ENCODE measurements at places on chromosomes 16 and 17.
A peak's percentile ranks its signal among the peaks of the same experiment; 100 is the strongest.

DNA sequence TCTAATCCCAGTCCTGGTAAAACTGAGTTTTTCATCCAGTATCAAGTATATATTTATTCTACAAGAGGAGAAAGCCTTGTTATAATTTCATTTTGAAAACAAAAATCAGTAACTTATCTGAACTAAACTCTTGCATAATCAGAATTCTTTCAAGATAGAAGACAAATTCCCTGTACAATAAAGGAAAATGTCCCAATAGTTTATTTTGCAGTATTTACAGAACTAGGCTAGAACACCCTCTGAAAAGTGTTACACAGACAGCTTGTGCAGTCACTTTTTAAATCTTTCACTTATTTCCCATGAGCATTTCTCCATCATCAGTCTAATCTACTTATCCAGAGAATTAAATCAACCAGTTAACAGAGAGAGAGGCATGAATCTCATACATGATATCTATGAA, 48.5 kb downstream of the SPOP start:
- DNase-seq = no peak

- no peak for DNase-seq
Observed at GRCh38 chr17:82179946-82180475, 32.6 kb downstream of the CCDC57 start.

DNA sequence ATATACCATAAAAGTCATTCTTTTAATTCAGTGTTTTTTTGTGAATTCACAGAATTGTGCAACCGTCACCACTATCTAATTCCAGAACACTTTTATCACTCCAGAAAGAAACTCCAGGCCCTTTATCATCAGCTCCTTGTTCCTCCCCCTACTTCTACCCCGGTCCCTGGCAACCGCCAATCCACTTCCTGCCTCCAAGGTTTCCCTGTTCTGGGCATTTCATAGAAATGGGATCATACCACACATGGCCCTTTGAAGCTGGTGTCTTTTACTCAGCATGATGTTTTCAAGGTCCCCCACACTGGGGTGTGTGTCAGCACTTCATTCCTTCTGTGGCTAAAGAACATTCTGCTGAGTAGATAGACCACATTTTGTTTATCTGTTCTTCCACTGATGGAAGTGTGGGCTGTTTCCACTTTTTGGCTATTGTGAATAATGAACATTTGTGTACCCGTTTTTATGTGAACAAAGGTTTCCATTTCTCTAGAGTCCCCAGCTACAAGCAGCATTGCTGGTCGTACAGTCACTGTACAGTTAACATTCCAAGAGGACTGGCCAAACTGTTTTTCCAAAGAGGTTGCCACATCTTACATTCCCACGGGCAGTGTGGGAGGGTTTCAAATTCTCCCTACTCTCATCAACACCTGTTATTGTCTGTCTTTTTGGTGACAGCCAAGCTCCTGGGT, 75.8 kb upstream of the ZNF469 start:
- no peak for DNase-seq

GRCh38 chr16:55136356-55137150, 187.4 kb upstream of the IRX6 start:
- no peak for DNase-seq

- DNase-seq = no peak
Observed at GRCh38 chr16:66554495-66554894, 2.1 kb downstream of the CKLF start.

GRCh38 chr17:7329997-7330637, 982 bp upstream of the NEURL4 start:
- no peak for DNase-seq

DNA sequence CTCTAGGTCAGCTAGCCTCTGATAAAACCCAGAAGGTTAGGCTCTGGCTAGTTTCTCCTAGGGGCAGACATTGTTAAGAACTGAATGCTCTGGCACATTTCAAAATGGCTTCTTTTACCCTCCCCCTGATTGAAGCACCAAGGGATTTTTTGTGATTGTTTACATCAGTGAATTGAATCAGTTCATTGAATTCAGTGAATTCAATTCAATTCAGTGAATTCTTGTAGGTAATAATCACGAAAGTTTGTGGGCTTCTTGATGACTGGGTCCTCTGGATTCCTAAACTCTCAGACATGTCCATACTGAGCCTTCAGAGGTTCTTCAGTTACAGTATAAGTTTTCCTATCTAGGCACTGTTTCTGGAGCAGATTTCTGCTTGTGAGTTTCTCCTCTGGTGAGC, 135.2 kb upstream of the ELAC2 start:
- no peak for DNase-seq

- DNase-seq = peak; percentile 83
Observed at GRCh38 chr16:88773812-88774291, 11.2 kb downstream of the PIEZO1 start.

DNA sequence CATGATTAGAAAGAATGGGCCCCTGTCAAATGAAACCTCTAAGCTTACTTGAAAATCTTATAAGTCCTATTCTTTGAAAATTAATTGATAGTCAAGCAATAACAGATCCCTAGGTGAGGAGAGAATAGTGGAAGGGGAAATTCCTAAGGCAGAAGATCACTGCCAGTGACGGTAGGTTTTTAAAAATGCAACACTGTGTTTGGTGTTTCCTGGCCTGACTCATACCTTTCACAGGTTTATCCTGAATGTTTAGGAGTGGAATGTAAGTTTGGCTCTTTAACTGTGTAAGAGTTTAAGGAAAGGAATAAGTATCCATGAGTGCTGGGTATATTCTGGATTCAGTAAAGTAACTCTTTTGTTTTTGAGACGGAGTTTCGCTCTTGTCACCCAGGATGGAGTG, 23.8 kb downstream of the HAPSTR1 start:
- DNase-seq = no peak

DNA sequence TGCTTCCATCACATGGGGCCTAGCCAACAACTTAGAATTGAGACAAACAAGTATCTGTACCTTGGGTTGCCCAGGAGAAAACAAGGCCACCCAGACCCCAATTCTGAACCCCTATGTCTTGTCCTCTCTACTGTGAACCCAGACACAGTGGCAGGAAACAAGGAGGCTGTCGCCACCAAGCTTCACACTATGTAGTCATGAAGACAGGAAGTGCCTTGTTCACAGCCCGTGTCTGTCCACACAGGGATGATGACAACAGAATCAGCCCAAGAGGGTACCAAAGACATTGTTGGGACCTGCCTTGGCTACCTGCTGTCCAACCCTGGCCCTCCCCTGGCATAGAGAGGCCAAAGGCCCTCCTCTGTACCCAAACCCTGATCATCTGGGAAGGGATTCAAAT, 84.8 kb downstream of the CDYL2 start:
- no peak for DNase-seq

DNA sequence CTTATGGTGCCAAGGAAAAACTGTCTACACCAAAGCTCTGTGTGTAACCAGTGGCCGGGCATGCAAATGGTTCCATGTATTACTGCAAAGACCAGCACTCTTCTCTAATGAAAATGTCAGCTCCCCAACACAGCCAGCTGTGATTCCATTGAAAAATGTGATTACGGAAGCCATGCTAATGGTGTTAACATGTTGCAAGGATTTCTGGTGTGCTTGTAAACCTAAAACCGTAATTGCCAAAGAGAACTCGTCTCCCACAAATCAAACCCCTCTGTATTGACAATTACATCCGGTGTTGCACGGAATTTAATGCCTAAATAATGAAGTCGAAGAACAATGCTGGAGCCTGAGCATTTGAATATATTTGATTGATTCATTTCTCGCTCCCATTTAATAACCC, 351.7 kb downstream of the NPIPA8 start:
- DNase-seq = no peak

- DNase-seq = no peak
Observed at GRCh38 chr16:46904471-46904870, 20.3 kb downstream of the GPT2 start.

DNA sequence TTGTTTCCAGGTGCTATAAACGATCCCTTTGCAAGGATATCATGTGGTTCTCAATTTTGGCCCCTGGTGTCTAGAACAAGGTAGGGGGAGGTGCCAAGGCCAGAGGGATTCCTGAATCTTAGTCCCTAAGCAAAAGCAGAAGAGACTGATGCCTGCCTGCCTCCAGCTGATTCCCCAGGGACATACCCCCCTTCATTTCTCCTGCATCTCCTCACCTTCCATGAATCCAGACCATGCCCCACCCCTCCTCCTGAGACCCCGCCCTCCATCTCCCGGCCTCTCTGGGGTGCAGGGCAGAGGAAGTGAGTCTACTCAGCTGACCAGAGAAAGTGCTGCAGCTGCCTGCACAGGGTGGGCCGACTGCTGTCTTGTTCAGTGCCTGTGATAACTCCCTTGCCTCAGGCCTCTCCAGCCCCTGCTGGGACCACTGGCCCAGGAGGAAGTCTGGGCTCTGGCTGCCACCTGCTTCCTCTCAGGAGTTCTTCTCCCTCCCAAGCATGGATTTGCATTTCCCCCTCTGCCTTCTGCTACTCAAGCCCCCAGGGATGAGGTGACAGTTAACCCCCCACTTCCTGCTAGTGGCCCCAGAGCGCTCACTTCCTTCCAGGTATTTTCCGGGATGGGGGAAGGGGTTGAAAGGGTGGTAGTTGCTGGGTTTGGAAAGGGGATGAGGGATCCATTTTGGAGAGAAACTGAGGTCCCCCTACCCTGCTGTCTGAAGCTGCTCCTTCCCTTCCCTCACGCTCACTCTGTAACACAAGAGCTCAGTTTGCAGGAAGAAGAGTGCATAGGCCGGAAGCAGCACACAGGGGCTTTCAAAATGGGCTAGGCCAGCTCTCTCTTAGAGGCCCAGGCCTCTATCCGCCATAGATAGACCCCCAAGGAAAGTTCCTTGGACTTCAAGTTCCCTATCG, 10.5 kb upstream of the TSPOAP1 start:
- peak; percentile 57 for DNase-seq

DNA sequence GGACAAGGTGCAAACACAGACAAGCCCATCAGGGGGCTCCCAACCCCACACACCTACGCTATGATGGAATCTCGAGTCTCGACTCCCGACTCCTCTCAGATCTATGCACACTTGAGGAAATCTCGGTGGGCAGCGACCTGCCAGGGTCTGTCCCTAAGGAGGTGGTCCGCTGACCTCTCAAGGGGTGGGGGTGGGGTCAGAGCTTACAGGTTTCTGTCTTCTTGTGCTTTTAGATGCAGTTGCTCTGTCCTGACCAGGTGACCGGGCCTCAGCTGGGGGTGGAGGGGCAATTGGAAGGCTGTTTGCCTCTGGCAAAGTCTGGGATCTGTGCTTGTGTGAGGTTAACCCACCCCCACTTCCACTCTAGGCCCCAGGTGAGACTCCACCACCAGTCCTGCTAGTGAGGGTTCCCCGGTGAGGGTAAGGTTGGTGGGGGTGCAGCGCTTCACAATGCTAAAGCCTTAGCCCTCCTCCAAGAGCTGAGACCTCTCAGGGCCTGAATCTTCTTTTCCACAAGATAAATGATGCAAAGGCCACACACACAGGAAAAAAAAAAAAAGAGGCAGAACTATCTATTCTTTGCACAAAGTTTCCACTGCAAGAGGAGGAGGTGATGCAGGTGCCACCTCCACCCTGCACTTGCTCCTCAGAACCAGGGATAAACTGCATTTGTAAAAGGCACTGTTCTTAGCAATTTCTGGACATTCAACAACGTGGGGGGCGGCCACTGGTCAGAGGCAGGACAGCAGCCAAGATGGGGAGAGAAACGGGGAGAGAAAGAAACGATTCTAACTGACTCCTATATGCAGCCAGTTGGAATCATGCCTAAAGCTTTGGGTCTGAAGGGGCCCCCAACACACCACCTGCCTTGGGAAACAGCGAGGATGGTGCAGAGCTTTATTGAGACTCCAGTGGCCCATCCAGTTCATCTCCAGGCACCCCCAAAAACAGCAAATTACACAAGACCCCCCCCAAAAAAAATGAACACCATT, 4.1 kb downstream of the CISD3 start:
- no peak for DNase-seq

- DNase-seq = no peak
Observed at GRCh38 chr16:8682551-8683259, 8.3 kb downstream of the ABAT start.

DNA sequence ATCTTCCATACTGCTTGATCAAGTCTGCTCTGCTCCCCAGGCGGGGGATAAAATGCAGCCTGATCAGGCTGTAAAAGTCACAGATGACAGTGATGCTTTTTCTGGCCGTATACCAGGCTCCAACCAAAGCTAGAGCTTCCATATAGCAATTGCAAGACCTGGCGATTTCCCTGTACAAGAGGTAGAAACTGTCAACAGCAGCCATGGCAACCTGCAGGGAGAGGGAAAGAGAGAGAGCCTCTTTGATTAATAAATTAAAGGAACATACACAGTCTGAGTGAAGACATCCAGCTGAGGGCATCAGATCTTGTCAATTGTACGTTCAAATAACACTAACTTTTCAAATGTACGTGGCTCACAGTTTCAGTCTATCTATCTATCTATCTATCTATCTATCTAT, 13.9 kb downstream of the HSDL1 start:
- no peak for DNase-seq

- DNase-seq = no peak
Observed at GRCh38 chr16:47499700-47500264, 38.7 kb downstream of the PHKB start.

- DNase-seq = no peak
Observed at GRCh38 chr16:67767953-67768352, 38.4 kb downstream of the RANBP10 start.

DNA sequence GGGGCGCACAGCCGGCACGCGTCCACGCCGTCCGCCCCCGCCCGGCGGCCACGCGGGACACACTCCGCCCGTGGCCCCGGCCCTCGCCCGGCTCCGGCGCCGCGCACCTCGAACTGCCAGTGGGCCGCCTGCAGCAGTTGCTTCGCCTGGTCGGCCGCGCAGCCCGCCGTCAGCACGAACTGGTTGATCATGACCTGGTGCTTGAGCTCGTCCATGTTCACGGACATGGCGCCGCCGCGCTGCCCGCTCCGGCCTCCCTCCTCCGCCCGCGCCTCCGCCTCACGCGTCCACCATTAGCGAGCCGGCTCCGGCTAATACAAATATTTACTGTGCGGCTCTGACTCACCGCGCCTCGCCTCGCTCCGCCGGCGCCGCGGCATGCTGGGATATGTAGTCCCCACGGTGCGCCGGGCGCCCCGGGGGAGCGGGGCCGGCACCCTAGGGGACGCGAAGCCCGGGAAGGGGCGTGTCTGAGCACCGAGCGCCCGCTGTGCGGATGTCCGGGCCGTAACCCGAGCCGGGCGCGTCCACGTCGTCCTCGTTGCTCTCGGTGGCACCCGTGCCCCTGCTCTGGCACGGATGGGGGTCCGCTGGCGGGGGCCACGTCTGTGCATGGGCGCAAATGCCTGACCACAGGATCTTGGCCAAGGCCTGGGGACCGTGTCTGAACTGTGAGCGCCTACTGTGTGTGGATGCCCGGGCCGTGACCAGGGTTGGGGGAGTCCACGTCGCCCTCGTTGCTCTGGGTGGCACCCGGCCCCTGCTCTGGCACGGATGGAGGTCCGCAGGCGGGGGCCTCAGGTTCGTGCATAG, at the start of gene UBALD1:
TSS of gene UBALD1 (minus strand) at position 318 of the 813 bp plus-strand sequence. CDS start at position 227, 91 bp downstream.
- DNase-seq = peak; percentile 88

GRCh38 chr17:32520104-32520701, 33.4 kb downstream of the CDK5R1 start:
- no peak for DNase-seq

GRCh38 chr17:66897141-66897540, 62.2 kb downstream of the CACNG5 start:
- no peak for DNase-seq

All from ureter (tissue), 1 donor.